Calu3 (cell line): ENCODE measurements at places on chromosomes 16 and 17.

DNA sequence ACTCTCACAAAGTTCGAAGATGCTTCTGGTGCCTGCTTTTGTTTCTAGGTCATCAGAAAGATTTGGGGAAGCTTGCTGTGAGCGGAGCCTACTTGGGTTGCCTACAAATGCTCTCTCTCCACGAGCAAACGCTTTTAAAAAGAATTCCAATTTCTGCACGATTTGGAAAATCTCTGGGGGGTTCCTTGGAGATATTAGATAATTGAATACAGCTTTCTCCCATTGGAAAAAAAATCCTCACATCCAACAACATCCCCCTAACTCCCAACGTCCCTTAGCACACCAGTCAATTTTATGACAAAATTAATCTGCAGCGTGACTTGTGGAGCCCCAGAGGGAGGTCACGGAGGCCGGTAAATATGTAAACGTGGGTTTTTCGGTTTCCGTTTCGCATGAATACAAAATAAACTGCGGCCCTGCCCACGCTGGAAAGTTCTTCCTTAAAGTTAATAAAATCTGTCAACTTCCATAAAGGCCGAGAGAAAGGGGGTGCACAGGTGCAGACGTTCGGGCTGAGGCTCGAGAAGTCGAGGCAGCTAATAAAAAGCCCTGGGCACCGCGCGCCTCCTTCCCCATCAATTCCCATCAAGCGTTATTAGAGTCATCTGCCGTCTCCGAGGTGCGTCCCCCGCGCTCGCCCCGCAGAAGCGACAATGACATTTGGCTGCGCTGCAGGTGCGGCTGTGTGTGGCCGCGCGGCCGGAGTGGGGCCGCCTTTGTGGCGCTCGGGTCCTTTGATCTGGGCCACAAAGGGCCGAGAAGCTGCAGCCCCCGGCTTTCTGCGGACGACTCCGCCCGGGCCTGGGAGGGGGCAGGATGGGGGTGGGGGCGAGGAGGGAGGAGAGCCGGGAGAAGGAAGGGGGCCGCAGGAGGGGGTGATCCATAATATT lies 37.6 kb downstream of the SALL1 start:
- no peak for DNase-seq

- DNase-seq = no peak
Measured at GRCh38 chr16:66382966-66383299, 16.4 kb downstream of the CDH5 start.

DNA sequence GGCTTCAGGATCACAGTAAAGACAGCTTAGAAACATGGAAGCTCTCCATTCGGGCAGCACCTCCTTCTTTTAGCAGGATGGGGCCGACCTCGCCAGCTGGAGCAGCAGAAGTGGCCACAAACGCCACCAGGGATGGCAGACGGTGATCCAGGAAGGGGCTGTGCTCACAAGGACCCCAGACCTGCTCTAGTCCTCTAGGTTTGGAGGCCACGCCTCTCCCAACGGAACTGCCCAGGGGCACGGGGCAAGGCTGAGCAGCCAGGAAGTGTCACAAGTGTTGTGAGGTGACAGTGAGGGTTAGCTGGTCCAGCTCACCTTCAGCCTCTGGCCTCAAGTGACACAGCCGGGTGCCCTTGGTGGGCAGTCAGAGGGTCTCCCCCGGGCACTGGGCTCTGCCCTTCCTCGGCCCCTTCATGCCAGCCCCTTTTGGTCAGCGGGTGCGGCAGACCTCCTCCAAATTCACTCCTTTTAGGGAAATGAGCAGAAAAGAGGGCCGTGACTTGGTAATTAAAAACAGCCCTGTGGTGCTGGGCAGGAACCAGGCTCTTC lies 20.4 kb downstream of the CEP295NL start:
- DNase-seq = no peak

- DNase-seq = peak; percentile 71
Measured at GRCh38 chr17:64028874-64029464, 8.5 kb upstream of the ICAM2 start.

GRCh38 chr16:16867973-16868372 lies 489.0 kb downstream of the NPIPA7 start:
- no peak for DNase-seq

DNA sequence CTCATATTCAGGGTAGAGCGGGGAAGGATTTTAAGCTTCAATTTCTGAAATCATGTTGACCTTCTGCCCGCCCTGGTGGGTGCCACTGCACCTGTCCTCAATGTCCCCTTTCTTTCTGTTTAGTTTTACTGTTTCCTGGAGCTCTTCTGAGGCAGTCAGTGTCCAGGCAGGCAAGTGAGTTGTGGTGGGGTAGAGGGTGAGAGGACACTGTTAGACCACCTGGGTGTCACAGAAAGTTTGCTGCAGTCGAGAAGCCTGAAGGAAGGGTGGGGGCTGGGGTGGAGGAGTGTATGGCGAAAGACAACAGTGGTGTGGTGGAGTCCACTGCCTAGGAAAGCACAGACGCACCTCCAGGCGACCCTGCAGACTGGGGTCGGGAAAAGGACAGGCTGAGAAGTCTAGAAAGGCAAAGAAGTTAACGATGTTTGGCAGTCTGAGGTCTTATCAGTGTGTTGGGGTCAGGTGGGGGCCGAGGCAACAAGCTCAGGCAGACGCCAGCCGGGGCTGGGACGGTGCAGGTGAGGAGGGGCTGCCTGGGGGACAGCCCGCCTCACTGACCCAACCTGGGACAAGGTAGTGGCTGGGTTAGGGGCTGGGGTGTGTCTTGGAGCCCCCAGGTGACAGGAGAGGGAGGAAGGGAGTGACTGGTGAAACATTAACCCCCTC lies 23.3 kb upstream of the HOXB13 start:
- DNase-seq = no peak

- no peak for DNase-seq
Measured at GRCh38 chr17:7549401-7550055, 670 bp downstream of the TNFSF12 start.

- DNase-seq = no peak
Measured at GRCh38 chr17:73476890-73477350, 165.1 kb upstream of the CDC42EP4 start.

- DNase-seq = no peak
Measured at GRCh38 chr17:51120357-51120738, 320 bp downstream of the SPAG9 start.

DNA sequence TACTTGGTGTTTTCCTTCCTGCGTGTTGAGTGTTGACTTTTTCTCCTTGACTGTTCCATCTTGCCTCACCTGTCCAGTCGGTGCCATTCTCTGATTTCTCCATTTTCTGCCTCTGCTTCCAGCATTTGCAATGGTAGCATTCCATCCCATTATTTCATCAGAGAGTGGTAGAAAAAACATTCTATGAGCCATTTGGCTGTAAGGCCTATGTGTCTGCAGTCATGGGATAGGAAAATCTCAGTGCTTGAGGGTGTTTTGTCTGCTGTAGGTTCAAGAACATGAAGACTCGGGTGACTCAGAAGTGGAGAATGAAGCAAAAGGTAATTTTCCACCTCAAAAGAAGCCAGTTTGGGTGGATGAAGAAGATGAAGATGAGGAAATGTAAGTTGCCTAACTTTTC lies 2.7 kb downstream of the UTP18 start:
- DNase-seq = no peak

DNA sequence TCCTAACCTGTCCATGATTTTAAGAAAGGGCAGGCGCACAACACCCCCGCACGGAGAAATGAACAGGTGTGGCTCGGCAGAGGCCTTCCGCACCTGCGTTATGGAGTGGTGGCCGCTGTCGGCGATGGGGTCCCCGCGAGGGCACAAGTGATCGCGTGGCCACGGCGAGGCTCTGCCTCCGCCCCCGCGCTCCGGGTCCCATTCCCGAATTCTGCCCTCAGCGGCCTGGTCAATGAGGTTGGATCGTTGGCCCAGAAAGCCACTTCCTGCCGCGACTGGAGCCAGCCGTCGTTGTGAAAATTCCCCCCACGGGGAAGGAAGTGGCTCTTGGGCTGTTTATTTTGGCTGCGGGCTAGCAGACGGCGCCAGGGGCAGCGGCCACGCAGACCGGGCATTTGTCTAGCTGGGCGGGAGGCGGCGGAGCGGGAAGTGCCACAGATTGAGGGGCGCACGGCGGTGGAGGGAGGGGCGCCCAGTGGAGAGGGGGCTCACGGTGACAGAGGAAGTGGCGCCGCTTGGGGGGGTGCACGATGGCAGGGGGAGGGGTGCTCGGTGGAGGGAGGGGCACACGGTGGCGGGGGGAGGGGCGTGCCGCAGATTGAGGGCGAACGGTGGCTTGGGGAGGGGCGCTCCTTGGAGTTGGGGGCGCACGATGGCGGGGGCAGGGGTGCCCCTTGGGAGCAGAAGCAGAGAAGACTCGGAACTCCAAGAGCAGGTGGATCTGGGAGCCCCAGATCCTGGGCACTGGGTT lies 25.0 kb downstream of the MRC2 start:
- DNase-seq = peak; percentile 48

DNA sequence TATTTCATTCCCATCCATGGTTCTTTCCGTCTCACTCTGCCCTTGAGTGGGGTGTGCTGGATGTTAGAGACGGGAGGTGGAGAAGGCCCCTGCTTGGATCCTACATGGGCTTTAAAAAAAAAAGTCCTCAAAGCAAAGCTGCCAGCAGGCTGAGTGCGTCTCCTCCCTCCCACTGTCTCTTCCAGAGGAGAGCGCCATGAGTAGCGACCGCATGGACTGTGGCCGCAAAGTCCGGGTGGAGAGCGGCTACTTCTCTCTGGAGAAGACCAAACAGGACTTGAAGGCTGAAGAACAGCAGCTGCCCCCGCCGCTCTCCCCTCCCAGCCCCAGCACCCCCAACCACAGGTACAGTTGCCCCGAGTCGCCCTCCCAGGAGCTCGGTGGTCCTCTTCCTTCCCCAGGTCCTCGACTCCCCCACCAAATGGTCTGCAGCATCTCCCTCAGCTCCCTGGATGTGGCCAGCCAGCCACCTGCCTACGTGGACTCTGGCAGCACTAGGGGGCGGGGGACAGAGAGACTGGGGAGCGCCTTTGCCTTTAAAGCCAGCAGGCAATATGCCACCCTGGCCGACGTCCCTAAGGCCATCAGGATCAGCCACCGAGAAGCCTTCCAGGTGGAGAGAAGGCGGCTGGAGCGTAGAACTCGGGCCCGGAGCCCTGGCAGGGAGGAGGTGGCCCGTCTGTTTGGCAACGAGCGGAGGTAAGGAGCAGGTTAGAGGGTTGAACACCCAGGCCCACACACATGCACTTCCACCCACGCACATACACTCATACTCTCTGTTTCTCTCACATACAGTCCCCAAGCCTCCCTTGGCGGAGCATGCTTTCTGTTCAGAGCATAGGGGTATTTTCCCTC lies 68.2 kb downstream of the PLD6 start:
- DNase-seq = no peak

- no peak for DNase-seq
Measured at GRCh38 chr16:1314399-1315068, 5.1 kb downstream of the UBE2I start.
